ENCODE measurements at places on chromosomes 16 and 17. TPM values are rescaled to one million over a fixed set of nuclear protein-coding genes. Genes with fewer than 3 reads are reported as not detected.

The CBX4 gene
- 5.5 TPM for total RNA-seq

The MEFV gene
- 4.6 TPM for total RNA-seq

The ZNF469 gene
- total RNA-seq = 10.9 TPM

The KRT9 gene
- not detected for total RNA-seq

The KCNG4 gene
- total RNA-seq = not detected

The FLII gene
- 321 TPM for total RNA-seq

The PLA2G10 gene
- total RNA-seq = not detected

GRCh38 chr16:65102326-65102725 is 19.5 kb downstream of the CDH11 start:
- no peak for DNase-seq

DNA sequence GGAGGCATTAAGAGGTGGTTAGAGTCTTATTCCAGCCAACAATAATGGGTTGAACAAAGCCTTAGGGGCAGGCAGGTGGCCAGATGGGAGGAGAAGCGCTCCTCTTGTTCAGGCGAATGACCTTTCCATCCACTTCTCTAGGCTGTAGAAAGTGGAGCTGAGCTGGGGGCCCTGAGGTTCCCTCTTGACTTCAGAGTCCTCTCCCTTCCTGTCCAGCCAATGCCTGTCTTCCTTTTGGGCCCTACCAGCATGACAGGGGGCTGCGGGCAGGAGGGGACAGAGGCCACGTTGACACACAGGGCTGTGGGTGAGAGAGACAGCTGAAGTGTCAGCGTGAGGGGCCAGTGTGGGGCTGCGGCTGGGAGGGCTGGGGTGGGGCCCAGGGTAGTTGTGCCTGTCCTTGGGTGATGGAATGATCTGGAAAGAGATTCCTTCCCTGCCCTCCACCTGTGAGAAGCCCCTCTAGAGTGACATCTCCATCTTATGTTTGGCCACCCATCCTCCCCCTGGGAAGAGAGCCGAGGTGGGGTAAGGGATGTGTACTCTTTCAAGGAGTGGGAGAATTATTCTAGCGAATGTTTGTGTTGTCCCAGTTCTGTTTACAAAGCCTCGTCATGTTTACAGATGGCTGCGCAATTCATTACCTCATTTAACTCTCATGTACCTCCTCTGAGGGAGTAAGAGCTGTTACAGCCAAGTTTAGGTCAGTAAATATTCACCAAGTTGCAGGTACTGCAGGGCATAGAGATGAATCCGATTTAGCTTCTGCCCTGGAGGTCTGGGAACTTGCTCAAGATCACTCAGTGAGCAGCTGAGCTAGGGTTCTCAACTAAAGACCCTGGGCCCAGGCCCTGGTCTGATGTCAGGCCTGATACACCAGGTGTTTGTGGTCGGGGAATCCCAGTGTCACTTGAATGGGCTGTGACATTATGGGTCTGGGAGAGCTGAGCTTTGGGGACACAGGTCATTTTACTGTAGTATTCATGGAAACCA is 3.3 kb downstream of the ERBB2 start:
- DNase-seq = no peak

- DNase-seq = no peak
Observed at GRCh38 chr16:24652803-24653202, 76.6 kb upstream of the TNRC6A start.

- DNase-seq = no peak
Observed at GRCh38 chr17:76685366-76685765, 25.4 kb downstream of the MXRA7 start.

GRCh38 chr17:37086948-37087347 is 138.2 kb downstream of the AATF start:
- DNase-seq = no peak

DNA sequence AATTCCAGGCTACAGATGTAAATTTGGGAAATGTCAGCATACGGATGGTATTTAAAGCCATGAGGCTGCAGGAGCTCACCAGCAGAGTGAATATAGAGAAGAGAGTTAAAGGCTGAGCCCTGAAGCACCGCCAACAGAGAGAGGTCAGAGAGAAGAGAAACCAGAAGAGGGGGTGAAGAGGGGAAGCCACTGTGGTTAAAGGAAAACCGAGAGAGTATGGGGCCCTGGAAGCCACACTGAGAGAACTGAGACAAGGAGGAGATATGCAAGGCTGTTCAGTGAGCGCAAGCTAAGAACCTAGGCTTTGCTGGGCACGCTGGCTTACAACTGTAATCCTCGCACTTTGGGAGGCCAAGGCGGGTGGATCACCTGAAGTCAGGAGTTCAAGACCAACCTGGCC is 24.6 kb downstream of the COPRS start:
- no peak for DNase-seq

- no peak for DNase-seq
Observed at GRCh38 chr16:15567823-15568222, 75.1 kb downstream of the MARF1 start.

DNA sequence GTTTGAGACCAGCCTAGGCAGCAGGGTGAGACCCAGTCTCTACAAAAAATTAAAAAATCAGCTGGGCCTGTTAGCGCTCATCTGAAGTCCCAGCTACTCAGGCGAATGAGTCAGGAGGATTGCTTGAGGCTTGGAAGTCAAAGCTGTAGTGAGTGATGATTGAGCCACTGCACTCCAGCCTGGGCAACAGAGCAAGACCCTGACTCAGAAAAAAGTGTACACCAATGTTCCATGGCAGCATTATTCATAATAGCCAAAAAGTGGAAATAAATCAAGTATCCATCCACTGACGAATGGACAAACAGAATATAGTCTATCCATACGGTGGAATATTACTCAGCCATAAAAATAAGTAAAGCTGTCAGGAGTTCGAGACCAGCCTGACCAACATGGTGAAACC is 2.6 kb downstream of the NMRAL1 start:
- DNase-seq = no peak

- DNase-seq = no peak
Observed at GRCh38 chr17:77214328-77214727, 73.6 kb downstream of the SEC14L1 start.

DNA sequence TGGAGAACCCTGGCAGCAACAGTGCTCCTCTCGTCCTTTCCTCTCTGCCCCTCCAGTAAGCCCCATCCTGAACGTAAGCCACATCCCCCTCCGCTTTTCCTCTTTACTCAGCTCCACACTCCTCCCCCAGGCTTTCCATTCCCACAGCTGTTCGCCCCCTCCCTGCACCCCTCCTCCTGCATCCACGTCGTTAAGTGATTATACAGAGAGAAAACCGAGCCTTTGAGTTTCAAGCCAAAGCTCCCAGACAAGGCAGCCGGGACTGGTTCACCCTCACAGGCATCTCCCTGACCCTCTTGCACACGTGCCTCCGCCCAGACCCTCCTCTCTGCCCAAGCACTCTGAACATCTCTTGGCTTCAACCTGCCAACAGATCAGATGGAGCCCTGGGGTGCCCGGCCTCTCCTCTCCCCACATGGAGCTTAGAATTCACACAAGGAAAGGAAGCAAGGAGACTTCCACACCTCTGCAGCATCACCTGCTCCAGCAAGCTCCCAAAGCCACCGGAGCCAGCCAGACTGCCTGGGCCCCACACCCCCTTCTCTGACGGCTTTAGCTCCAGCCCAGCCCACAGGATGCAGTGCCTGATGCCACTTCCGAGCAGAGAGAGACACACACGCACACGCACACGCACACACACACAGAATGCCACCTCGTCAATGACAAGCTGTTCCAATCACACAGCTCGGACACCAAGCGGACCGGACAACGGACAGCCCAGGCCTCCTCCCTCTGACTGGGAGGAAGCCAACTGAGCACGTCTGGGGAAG is 99.9 kb upstream of the CCL2 start:
- no peak for DNase-seq

GRCh38 chr16:64730261-64730660 is 391.6 kb downstream of the CDH11 start:
- DNase-seq = no peak

DNA sequence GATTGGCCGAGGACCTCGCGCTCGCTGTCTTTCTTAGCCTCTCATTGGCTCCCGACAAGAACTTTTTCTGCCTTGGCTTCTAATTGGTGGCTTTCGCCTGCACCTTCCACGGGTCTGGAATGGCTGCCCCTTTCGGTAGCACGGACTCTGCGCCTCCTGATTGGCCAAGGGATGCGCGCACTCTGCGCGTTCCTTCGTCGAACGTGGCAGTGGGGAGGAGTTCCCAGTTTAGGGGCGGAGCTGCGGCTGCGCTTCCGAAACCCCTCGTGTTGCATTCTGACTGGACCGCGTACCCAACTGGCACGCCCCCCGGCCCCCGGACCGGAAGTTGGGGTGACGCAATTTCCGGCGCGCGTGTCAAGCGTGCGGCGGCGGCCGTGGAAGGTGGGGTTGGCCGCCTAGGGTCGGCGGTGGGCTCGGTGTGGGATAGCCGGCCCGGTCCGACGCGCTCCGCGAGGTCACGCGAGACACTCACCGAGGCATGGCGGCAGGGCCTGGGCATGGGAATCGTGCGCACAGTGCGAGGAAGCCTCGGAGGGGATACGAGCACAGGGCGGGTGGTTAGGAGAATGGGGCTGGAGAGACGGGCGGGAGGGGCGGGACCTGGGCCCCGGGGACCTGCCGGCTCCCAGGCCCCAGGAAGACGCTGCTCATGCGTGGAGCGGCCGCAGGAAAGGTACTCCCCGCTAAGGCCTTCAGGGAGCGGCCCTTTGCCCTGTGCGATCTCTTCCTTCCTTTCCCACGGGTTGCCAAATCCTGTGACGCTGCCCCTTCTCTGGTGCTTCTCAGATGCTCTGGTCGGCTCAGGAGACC is 627 bp upstream of the P4HB start:
- peak; percentile 98 for DNase-seq

DNA sequence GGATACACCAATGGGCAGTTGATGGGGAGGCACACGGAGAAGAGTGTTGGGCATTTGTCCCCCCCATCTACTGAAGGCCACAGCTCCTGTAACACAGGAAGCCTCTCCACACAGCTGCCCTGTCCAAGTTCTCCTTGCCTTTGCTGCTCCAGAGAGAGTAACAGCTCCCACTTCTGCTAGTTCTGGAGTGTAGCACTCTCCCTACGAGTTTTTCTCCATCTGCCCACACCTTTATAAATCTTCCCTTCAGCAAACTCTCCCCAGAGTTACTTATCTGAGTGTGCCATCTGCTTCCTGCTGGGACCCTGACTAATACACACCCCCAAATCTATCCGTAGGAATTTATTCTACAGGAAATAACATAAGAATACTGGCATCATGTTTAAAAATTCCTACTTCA is 42.6 kb upstream of the ERN1 start:
- DNase-seq = no peak

- no peak for DNase-seq
Observed at GRCh38 chr17:72099919-72100318, 20.9 kb upstream of the SOX9 start.

GRCh38 chr17:78359321-78359996 is 418 bp downstream of the SOCS3 start:
- DNase-seq = no peak

GRCh38 chr16:58317608-58318152 is 22.9 kb upstream of the PRSS54 start:
- no peak for DNase-seq

DNA sequence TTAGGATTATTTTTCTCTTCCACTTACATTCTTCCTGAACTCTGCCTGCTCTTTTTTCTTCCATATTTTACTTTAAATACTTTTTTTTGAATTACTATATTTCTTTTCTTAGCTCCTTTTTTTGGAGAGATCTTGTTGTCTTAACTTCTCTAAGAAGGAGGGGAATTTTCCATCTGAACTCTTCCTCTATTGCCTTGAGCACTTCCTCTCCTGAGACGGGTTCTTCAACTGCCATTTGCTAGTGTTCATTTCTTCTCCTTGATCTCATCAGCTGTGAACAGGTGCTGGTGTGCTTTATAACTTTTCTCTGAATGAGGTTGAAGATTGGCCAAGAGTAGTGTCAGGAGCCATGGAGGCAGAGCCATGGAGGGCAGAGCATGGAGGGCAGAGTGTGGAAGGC is 15.1 kb upstream of the CD300LD start:
- no peak for DNase-seq

GRCh38 chr16:17331071-17331607 is 139.6 kb downstream of the XYLT1 start:
- DNase-seq = no peak

GRCh38 chr17:64063088-64063487 is 42.7 kb upstream of the ICAM2 start:
- DNase-seq = no peak

DNA sequence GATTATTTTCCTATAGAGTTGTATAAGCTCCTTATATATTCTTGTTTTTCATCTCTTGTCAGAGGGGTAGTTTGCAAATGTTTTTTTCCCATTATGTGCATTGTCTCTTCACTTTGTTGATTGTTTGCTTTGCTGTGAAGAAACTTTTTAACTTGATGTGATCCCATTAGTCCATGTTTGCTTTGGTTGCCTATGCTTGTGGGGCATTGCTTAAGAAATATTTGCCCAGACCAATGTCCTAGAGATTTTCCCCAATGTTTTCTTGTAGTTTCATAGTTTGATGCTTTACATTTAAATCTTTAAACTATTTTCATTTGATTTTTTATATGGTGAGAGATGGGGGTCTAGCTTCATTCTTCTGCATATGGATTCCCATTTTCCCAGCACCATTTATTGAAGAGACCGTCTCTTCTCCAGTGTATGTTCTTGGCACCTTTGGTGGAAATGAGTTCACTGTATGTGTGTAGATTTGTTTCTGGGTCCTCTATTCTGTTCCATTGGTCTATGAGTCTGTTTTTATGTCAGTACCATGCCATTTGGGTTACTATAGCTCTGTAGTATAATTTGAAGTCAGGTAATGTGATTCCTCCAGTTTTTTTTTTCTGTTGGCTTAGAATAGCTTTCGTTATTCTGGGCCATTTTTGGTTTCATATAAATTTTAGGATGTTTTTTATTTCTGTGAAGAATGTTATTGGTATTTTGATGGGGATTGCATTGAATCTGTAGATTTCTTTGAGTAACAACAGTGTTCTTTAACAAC is 165.8 kb downstream of the ABCA8 start:
- DNase-seq = no peak

DNA sequence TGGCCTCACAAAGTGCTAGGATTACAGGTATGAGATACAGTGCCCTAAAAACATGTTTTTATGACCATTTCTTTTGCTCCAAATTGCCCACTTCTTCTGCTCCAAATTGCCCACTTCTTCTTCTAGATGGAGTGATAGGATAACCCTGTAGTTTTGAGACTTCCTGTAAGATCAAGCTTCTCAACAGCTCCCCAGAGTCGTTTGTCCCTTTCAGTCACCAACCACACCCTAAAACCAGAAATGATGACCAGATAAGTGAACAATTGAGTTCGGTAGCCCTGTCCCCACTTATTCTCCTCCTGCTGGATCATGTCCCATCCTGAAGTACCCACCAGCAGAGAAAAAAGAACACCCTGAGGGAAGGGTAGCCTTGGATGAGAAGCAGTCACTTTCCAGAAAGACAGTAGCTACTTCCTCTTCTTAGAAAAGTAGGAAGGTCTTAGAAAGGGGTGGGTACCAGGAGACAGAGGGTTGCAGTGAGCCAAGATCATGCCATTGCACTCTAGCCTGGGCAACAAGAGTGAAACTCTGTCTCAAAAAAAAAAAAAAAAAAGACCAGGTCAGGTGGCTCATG is 2.5 kb downstream of the ODAD4 start:
- DNase-seq = no peak

DNA sequence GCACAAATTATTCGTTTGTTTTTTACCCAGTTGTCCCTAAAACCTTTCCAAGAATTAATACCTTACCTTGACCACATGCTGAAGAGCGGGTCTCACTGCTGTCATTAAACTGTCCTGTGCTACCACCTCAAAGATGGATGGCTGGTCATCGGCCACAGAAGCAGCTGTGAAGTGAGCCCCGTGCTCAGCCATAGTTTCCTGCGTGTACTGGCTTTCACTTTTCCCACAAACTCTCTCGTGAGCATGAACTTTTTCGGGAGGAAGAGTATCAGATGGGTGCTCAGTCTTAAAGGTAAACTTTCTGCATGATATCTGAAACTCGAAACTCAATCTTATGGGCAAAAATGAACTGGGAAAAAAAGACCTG is 558 bp downstream of the PEX12 start:
- no peak for DNase-seq

All from omental fat pad (tissue), 4 donors.